ENCODE measurements at places on chromosomes 3 and 15.
A peak's percentile ranks its signal among the peaks of the same experiment; 100 is the strongest.

GRCh38 chr15:82898961-82899360, 53.6 kb downstream of the HOMER2 start:
- no peak for DNase-seq

- no peak for DNase-seq
Measured at GRCh38 chr3:122921791-122922651, 105.5 kb downstream of the SEMA5B start.

DNA sequence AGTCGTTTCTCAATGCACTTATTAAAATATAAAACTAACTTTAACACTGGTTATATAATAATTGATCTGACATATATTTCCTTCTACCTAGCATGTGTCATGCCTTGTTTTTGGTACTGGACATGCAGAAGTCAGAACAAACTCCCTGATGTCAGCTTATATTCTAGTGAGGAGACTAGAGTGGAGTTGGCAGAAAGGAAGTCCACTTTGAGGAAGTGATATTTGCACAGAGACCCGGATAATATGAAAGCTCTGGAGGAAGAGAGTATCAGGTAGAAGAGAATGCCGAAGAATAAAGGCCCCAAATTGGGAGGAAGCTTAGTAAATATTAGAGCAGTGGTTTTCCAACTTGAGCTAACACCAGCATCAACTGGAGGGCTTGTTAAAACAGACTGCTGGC, 24.6 kb upstream of the ZNF280D start:
- no peak for DNase-seq

GRCh38 chr15:35000511-35000910, 12.4 kb upstream of the ZNF770 start:
- no peak for DNase-seq

GRCh38 chr3:64039332-64039731, 16.0 kb upstream of the PSMD6 start:
- DNase-seq, result no peak

DNA sequence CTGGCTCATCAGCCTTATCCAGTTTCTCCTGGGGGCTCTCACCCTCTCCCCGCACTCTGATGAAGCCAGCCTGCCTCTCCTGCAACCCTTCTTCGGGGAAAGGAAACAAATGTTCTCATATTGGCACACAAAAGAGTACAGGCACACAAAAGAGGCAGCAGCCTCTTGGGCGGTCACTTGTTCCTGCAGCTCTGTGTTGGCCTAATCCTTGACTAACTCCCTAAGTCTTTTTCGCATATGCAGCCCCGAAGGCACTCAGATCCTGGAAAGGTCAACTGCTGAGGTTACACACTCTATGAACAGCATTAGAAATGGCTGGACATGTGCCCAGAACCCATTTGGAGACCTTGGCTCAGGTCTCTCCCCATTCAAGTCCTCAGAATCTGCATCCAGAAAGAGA, 7.4 kb upstream of the CAMP start:
- DNase-seq, result no peak

- DNase-seq, result no peak
Measured at GRCh38 chr3:151544164-151544548, 83.3 kb upstream of the IGSF10 start.

DNA sequence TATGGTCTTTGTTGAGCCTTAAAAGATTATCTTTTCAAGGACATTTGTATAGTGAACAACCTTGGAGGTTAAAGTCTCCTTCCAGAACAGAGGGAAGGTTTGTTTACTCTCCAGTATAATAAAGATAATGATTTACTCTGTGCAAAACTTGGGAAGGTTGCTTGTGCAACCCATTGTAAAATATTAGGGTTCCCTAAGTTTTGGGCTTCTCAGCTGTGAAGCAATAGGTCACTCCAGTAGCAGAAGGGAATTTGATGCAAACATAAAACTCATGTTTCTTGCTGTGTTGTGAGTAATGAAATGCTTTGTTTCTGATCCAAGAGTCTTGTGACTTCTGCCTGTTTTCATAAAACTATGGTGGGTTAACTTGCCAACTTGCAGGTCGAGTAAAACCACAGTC, 177.5 kb downstream of the SUCNR1 start:
- no peak for DNase-seq

DNA sequence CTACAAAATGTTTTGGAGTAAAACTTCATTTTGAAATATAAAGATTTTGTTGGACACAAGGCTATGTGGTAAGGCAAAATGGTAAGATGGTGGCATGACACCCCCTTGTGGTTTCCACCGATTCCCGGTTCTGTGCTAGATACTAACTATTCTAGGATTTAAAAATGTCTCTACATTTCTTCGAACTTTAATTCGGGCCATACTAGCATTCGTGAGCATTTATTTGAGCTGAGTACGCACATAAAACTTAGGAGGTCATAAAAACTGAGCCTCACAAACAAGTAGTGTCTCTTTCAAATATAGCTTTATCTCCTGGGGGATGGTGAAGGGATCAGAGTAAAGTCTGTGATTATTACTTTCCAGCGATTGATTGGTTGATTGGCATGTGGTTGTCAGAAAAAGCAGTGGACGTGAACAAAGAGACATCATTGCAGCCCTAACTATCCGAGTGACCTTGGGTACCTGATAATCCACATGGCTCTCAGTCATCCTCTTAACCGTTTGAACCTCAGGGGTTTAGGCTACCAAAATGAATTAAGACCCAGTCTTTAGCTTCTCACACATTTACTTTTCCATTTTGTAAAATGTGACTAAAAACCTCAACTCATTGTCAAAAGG, 1.1 kb upstream of the ZNF639 start:
- peak; percentile 43 for DNase-seq

GRCh38 chr3:156455839-156456238, 99.1 kb downstream of the SSR3 start:
- no peak for DNase-seq

DNA sequence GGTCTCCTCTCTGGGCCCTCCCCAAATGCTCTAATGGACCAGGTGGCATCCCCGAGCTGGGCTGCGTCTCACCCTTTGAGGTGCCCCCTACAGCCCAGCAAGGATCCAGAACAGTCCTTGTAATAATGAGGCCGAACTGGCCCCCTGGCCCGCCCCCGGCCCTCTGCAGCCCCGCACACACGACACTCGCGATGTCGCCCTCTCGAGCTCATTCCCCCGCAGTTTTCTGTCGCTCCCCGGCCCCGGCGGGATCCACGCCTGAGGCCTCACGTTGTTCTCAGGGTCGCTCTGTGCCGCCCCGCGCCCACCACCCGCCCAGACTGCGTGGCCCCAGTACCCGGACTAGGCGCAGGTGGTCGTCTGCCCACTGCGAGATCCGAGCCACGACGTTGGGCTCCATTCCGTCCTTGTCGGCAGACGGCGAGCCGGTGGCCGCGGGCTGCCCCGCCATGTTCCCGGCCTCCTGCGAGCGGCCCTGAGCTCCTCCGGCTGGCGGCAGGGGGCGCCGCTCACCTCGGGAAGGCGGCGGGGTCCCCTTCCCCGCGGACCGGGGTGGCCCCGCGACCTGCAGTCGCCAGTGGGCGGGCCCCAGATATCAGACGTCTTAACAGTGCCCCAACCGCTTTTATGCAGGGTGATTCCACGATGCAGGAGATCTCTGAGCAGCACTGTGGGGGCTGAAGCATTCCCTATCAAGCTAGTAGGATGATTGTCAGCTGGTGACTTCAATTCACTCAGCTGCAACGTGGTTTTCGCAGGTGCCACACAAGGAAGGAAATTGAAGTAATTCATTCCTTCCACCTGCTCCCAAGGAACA, at the start of gene C3orf33:
TSS of gene C3orf33 (minus strand) at position 477 of the 817 bp plus-strand sequence. CDS start at position 451, 26 bp downstream.
- peak; percentile 3 for DNase-seq

DNA sequence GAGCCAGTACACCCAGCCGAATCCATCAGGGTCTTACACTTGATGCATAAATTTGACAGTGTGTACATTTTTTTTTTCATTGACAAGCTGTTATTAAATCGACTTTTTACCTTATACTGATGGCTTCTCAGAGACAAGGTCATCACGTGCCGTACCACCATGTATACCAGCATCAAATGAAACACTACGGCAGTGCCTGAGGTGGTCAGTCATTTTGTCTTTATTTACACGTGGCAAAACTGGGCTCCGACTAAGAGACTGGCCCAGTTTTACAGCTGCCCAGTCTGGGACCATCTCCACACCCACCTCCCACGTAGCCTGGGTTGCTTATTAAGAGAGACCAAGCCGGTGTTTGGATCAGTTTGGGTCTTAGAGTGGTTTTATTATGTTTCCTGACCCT, 57.4 kb downstream of the TMEM266 start:
- no peak for DNase-seq

DNA sequence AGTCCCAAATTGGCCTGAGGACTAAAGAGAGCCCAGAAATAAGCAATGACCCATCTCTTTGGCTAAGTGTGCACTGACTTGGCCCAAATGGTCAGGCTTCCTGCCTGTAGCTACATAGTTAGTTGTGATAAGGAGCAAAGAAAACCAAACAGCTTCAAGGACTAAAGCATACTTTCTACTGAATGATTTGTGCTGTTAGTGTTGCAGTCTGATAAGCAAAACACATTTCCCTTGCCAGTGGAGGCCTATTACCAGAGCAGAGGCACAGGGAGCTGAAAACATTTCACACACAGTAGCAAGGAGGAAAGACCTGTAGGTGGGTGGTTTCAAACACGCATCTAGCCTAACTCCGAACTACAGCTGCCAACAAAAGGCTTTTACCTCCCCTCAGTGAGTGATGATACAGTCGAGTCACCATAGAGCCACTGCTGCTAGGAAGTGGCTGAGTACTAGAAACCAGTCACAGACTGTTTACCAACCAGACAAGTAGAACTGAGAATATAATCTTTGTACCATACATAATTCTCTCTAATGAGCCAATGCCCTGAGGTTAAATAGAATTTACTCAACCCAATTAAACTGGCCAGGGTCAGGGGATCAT, 222.3 kb upstream of the THBS1 start:
- DNase-seq, result no peak

- DNase-seq, result no peak
Measured at GRCh38 chr3:110066206-110066605, 728.9 kb upstream of the DPPA4 start.

- no peak for DNase-seq
Measured at GRCh38 chr3:15015456-15015855, 49.7 kb downstream of the MRPS25 start.

GRCh38 chr15:80710635-80711554, 15.8 kb downstream of the ABHD17C start:
- DNase-seq, result no peak

- DNase-seq, result no peak
Measured at GRCh38 chr15:86236356-86237110, 156.9 kb downstream of the AGBL1 start.

DNA sequence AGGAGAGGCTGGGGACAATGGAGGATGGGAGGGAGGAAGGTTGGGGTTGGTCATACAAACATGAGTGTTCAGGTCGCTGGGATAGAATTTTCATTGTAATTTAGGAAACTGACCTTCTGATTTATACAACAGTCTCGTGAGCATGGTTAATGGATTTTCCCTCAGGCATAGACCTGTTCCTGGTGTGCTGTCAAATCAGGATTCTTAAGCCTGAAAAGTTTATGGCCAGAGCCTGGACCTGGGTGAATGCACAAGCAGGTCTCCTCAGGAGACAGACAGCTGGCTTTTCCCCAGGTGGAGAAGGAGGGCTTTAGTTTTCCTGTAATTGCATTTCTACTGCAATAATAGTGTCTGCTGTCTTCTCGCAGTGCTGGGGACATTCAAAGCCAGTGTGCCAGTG, 338.0 kb downstream of the SHQ1 start:
- DNase-seq, result no peak

DNA sequence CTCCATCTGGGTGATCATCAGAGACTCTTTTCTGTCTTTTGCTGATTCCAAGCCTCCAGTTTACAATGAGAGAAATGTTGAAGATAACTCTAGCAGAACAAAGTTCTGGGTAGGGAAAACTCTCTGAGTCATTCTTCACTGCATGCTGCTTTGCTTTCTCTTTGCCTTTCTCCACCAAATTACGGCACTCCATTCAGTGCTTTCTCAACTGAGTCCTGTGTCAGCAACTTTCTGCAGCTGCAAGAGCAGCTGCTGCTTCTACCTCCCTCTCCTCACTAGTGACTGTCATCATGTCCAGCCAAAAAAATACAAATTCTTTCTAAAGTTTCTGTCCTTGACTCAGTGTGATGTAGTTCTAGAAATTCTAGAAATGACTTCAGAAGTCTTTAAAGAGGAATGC, 953.8 kb downstream of the IGSF11 start:
- DNase-seq, result no peak
